ENCODE measurements at places on chromosomes 6 and 20. TPM values are rescaled to one million over a fixed set of nuclear protein-coding genes. Genes with fewer than 3 reads are reported as not detected.

- no peak for DNase-seq
Measured at GRCh38 chr6:163655217-163656121, 241.0 kb downstream of the QKI start.

The OR2H2 gene
- not detected for total RNA-seq

GRCh38 chr6:10384610-10385523 lies 30.0 kb downstream of the TFAP2A start:
- DNase-seq = no peak

The MAP7 gene
- total RNA-seq = 5.2 TPM

DNA sequence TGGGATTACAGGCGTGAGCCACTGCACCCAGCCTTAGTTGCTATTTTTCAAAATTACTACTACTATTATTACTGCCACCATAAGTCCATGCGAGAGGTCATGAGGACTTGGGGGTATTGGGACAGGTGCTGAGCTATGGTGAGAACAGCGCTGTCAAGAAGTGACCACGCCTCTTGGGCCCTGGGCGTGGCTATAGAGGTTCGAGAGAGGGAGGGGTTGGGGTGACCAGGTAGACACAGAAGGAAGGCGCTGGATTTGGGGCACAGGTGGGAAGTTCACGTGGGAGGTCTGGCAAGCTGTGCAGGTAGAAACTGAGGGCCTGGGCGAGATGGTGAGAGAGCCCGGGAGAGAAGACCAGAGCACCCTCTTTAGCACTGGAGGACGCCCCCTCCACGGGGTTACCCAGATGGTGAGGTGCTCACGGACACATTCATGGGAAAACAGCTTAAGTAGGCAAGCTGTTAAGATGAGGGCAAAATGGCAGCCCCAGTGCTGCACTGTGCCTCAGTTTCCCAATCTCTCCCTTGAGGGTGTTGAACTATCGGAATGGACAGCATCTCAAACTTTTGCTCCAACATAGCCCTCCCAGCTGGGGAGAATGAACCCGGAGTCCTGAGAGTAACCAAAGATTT lies 61.0 kb downstream of the RAB44 start:
- DNase-seq = no peak

The CDH22 gene
- total RNA-seq = 0.35 TPM

DNA sequence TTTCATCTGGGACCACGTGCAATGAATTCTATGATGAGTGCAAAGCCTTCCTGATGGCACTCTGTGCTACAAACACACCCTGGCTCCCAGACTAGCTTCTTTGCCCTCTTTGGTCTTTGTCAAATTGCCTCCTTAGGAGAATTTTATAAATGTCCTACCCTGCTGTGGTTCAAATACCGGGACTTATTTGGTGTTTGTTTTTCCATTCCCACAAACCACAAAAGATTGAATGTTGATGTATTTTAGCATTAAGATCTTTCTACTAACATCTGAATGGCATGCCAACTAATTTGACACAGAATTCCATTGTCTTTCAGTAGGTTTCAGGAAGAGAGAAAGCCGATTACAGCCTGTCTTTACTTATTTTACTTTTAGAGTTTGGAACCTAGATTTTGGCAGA lies 424.2 kb upstream of the SLC35B3 start:
- no peak for DNase-seq

DNA sequence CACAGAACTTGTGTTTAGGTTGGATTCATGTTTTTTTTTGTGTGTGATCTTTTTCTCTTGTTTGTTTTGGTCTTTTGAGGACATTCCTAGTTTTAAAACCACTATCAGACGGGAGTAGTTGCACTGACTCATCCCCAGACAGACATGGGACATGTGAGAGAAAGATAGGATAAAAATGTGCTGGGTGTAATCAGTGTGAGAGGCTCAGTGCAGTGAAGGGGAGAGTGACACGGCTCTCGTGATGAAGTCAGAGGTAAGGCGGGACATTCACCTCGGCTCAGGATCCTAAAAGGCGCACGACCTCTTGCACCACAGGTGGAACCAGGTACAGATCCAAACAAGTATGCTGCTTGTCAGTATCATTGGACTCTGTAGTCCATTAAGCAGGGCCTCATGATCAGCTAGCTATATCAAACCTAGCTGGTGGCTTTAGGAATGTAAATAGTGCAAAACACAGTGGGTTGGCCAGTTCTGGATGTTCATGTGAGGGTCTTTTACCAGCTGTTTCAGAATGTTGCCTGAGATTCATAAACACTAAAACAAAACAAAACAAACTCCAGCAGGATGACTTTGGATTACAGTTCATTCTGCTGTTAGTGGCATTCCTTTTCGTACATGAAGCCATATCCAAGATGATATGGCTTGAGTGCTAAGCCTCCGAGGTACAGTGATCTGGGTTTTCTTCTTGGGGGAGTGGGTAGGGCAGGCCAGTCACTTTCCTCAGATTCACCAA lies 18.0 kb downstream of the FOXO3 start:
- no peak for DNase-seq

DNA sequence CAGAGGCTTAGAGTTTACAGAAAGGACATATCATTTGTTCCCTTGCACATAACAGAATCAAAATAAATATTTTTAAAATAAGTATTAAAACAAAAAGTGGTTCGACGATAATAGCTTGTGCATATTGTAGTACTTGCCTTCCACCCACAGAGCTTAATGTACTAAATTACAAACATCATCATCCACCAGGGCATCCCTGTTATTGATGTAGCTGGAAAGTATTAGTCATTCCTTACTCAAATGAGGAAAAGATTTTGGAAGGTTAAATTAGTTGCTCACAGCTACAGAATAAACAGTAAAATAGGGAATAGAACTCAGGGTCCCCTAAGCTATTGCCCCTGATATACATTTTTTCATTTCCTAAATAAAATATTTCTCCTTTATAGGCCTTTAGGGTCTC lies 150.3 kb downstream of the PTPRK start:
- DNase-seq = no peak

DNA sequence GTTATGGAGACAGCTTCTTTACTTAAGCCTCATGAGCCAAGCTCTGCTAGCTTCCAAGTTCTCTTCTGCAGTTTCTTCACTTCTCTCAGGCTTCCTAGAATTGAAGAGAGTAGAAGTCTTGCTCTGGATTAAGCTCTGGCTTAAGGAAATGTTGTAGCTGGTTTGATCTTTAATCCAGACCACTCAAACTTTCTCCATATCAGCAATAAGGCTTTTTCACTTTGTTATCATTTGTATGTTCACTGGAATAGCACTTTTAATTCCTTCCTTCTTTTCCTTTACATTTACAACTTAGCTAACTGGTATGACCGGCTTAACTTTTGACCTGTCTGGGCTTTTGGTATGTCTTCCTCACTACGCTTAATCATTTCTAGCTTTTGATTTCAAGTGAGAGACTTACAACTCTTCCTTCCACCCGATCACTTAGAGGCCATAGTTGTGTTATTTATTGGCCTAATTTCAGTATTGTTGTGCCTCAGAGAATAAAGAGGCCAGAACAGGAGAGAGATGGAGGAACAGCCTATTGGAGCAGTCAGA lies 236.6 kb upstream of the BMP2 start:
- no peak for DNase-seq

The CFAP206 gene
- 0.19 TPM for total RNA-seq

GRCh38 chr6:160015778-160016684 lies 47.1 kb downstream of the IGF2R start:
- no peak for DNase-seq

All from mesenteric fat pad (tissue), 1 donor.